ENCODE measurements at places on chromosomes 3 and 15.

GRCh38 chr15:43168192-43169107 is 16.8 kb upstream of the CCNDBP1 start:
- no peak for DNase-seq

- no peak for DNase-seq
Measured at GRCh38 chr3:138455801-138456716, 21.6 kb downstream of the ESYT3 start.

DNA sequence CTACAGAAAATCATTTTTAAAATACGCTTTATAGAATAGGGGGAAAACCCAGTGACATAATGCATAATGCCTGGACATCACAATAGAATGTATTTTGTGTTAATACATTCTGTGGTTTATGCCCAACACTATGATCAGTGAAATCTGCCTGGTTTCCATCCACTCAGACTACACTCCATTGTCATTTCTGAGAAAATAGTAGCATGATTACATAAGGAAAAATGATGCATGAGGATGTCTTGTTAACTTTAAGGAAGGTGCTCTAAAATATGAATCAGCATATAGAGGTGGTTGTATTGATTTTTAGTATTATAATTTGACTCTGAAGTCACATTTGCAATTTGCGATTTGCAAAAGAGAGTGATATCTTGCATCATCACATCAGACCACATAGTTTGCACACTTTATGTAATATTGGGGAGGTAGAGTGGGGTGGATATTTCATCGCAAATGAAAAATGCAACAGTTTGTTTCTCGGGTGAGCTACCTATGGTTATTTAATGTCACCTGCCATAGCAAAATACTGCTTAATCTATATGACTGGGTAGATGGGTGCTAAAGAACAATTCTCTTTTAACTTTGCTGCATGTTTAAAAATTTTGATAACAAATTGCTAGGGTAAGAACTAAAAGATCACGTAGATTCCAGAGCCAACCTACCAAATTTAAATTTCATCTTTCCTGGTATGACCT is 403.9 kb downstream of the IL5RA start:
- DNase-seq: no peak

DNA sequence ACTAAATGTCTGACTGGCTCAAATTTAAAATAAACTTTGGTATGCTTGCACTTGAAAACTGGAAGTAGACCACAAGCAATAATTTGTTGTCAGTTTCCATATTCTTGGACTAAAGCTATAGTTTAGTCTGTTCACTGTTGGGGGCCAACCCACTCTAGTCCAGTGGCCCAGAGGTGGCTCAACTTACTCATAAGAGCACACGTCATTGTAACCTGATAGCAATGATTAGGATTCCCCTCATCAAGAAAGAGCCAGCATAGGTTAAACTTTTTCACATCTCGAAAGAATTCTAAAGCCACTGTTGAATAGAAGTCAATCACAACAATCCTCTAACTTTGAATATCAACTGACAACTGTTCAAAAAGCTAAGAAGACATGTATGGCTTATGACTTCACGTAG is 147.0 kb downstream of the MEIS2 start:
- DNase-seq: no peak

DNA sequence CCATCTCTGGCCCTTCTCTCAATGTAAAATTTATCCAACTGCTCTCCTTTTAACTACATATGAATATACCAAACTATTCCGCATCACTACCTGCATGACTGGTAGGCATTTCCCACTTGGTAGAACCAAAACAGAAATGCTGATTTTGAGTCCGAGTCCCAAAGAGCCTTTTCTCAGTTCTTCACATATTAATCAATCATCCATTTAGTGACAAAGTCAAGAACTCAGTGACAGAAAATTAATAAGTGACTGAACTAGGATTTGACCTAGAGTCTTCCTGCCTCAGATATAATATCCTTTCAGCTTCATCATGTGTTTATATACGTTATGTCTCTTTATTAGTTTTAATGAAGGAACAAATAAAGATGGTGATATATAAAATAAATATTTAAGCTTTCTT is 700.6 kb upstream of the GOLIM4 start:
- DNase-seq: no peak

- no peak for DNase-seq
Measured at GRCh38 chr3:8517487-8517886, 15.9 kb downstream of the LMCD1 start.

- DNase-seq: peak; percentile 6
Measured at GRCh38 chr3:36868614-36869436, 76.0 kb downstream of the TRANK1 start.
